ENCODE measurements at places on chromosomes 1 and 21.

- DNase-seq = no peak
Measured at GRCh38 chr1:58441699-58442098, 104.8 kb downstream of the OMA1 start.

GRCh38 chr1:205967554-205968335 is 24.5 kb upstream of the SLC26A9 start:
- peak; percentile 65 for DNase-seq

DNA sequence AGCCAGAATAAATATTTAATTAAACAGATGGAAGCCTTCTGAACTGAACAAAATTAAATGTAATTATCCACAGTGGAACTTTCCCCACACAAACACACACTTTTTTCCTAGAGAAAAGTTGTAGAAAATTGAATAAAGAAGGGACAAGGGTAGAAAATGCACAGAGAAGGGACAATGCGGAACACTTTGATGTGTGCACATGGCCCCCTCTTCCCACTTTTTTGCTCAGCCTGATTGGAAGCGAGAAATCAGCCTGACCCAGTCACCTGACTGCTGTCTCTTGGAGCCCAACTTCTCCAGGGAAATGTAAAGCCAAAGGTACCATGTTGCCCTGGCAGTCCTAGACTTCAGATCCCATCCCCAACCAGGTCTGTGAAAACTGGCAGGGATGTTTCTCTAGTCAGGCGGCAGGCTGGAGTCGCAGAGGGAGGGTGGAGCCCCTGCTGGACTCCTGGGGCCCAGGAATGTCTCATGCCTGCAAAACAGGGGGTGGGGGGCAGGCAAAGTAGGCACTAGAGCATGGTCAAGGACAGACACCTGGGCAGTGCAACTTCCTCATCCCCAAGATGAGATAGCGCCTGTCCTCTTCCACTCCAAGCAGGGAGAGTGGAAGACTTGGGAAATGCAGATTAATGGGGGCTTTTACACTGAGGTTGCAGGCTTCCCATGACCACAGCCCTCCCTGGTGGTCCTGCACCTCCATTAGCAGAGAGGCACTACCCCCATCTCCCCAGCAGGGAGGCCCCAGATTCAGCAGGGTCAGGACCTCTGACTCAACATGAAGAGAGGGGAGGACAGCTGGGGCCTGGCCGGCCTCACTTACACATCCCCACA is 2.8 kb downstream of the CERS2 start:
- peak; percentile 95 for DNase-seq

DNA sequence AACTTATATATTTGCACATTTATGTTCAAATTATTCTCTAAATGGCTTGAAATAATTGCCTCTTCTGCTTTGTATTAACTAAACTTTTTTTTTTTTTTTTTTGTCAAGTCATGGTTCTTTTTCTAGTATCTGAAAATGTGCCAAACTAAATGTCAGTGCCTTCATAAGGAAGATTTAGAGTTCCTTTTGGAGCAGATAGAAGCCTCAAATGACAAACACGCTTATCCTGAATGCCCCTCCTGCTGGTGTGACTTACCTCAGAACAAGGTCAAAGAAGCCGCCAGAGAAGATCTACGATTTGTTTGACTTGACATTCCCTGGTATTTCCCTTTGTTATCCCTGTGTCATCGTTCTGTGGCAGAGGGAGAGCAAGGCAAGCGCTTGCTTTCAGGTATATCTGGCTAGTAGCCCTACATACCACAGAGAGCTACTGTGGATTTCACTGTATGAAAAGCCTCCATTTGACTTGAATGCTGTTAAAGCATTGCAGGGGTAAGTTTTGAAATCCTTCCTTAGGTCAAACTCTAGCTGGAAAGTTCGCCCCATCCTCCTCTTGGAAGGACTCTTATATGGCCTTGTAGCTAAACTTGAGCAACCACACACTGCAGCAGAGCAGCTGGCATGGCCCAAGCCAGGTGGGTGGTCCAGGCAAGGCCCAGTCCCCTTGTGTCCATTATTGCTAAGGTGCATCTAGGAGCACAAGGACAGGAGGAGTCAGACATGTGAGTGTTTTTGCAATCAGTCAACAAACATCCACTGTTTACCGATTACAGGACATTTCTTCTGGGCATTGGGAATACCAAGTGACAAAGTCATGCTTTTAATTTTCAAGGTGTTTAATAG is 285.4 kb upstream of the USP25 start:
- DNase-seq = no peak

GRCh38 chr21:39774227-39774626 is 29.2 kb downstream of the IGSF5 start:
- no peak for DNase-seq

GRCh38 chr1:149844650-149845255 is 54.6 kb upstream of the BOLA1 start:
- DNase-seq = peak; percentile 10

DNA sequence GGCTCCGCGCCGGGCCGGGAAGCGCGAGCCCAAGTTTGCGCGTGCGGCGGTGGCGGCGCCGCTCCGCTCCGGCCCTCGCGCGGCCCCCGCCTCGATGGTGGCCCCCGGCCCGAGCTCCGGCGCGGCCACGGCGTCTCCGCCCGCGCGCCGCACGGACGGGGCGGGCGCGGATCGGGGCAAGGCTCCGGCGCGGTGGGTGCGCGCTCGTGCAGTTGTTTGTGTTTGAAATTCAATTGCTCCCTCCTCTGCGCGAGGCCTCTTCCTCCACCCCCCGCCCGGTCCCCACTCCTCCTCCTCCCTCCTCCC is at the start of gene HDGF:
TSS of gene HDGF (minus strand) at position 225 of the 306 bp plus-strand sequence. CDS start 246 bp downstream, outside the sequence.
- no peak for DNase-seq

DNA sequence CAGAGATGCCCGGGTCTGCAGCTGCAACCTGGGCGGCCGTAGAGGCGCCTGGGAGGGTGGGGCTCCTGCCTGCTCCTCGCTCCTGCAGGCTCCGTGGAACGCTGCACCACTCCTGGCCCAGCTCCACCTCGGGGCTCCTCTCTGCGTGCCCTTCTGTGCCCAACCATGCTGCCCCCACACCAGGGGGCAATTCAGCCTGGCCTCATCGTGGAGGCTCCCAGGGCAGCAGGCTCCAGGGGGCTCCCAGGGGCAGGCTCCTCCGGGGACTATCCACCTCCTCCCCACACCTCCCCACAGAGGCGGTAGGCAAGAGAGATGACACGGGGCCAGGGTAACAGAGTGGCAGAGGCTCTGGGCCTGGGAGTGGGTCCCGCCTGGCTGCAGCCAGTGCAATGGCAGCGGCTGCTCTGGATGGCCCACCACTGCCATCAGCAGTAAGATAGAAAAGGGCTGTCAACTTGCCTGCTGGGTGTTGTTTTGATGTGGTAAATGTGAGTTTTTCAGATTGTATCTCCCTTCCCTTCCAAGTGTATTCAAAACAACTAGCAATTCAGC is 22.4 kb upstream of the LRRC8C start:
- DNase-seq = no peak

- no peak for DNase-seq
Measured at GRCh38 chr1:223631473-223631872, 34.0 kb downstream of the CAPN8 start.

- DNase-seq = no peak
Measured at GRCh38 chr1:70672442-70672888, 261.4 kb downstream of the CTH start.

- peak; percentile 98 for DNase-seq
Measured at GRCh38 chr1:22710701-22711049, at the start of gene EPHB2. Gene EPHB2 (plus strand): TSS chr1:22710839. CDS start chr1:22710983, 144 bp downstream.

GRCh38 chr1:26991310-26992116 is 2.0 kb upstream of the TRNP1 start:
- DNase-seq = peak; percentile 92

- DNase-seq = peak; percentile 95
Measured at GRCh38 chr1:201648066-201648906, 109.4 kb downstream of the NAV1 start.

- DNase-seq = no peak
Measured at GRCh38 chr1:30437059-30437576, 286.3 kb downstream of the MATN1 start.

- no peak for DNase-seq
Measured at GRCh38 chr1:37493336-37494098, 19.1 kb downstream of the ZC3H12A start.

DNA sequence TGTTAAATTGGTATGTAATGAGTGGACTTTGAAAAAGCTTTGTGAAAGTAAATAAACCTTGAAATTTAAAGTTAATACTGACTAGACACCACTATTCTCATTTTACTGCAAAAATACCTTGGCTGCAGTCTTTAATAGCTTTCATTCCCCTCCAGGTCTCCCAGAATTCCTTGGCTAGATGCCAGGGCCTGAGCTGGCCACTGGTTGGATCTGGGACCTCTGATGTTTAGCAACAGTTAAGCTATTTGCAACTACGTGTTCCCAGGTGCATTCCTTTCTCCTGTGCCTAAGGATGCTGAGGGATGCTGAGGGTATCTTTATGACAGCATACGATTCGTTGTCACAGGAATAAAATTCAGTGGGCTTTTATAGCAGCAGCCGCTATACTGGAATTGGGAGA is 938.7 kb downstream of the TTLL7 start:
- DNase-seq = no peak

DNA sequence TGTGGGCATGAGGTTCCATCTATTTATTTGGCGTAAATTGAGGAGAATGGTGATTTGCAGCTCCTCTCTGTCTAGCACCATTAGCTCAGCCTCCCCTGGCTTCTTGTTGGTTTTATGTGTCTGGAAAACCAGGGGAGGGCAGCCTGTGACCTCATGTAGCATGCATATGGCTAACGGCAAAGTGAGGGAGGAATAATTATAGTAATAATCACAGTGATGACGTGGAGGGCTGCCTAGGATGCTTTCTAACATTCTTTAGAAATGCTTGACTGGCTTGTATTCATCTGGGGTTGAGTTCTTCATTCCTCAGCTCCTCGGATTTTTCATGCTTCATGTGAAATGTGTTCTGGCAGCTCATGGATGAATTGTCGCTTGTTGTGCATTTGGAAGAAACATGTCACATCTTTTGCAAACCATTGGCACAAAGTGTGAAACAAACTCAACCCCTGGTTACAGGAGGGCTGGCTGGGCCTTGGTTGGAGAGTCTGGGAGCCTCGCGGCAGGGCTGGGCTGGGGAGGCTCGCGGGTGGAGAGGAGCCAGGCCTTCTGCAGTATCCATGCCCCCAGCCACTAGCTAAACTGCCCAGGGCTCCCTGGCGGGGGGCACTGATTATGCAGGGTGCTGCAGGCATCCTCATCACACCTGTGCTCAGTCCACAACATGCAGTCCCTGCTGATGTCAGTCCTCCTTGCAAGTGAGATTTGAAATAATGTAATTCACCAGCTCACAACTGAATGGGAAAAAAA is 149.6 kb downstream of the DISC1 start:
- DNase-seq = peak; percentile 75

- no peak for DNase-seq
Measured at GRCh38 chr1:147052143-147052542, 114.0 kb downstream of the NBPF12 start.

- no peak for DNase-seq
Measured at GRCh38 chr1:61142726-61143500, 60.6 kb downstream of the NFIA start.

DNA sequence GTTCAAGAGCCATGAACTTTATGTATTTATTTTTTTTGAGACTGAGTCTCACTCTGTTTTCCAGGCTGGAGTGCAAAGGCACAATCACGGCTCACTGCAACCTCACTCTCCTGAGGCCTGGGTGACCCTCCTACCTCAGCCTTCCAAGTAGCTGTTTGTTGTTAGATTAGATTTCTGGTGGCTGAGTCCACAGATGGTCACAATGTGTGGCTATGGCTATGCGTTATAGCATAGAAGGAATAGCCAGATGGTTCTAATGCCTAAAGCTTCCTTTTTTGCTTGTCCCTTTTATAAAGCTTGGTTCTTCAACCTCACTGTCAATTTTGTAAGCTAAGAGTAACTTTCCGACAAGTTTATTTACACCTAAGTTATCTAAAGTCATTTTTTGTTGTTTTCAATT is 62.3 kb upstream of the FMN2 start:
- DNase-seq = peak; percentile 70

- DNase-seq = no peak
Measured at GRCh38 chr1:22835636-22836319, 125.1 kb downstream of the EPHB2 start.

- DNase-seq = no peak
Measured at GRCh38 chr1:226967665-226968064, 27.6 kb downstream of the COQ8A start.

DNA sequence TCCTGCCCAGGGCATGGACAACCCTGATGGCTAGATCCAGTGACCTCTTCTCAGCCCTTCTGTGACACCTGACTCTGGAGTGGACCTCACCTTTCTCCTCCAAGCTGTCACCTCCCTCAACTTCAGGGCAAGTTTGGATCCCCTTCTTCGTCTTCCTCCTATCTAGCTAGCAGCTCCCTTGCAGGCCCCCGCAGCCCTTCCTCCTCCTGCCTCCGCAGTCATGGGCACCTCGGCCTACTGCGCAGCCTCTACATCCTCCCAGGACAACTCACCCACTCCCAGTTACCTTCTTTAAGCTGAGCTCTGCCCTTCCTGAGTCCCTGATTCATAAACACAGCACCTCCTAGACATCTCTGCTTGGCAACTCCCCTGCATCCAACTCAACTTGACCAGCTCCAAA is 61.3 kb upstream of the ID3 start:
- DNase-seq = no peak

GRCh38 chr1:225908013-225908640 is 15.9 kb downstream of the PYCR2 start:
- no peak for DNase-seq

GRCh38 chr1:40638097-40639036 is 27.1 kb downstream of the RIMS3 start:
- DNase-seq = peak; percentile 51

GRCh38 chr1:151713044-151713443 is 3.6 kb downstream of the CELF3 start:
- DNase-seq = no peak

DNA sequence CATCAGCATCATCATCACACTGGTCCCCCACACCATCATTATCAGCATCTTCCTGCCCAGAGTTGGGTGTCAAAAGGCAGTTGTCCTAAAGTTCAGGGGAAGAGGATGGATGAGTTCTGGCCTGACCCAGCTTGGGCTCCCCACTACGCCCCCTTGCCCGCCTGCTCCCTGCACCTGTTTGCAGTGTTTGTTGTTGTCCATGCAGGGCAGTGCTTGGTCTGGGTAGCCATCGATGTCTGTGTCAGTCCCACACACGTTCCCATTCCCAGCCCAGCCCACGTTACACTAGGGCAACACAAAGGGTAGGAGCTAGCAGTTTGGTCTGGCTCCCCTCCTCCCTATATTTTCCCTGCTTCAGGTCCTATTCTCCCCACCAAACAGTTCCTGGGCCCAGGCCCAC is 6.8 kb downstream of the THBS3 start:
- peak; percentile 30 for DNase-seq

- DNase-seq = no peak
Measured at GRCh38 chr1:239655023-239655422, 268.7 kb downstream of the CHRM3 start.
